CD4-positive, alpha-beta T cell treated with Interleukin-6 for 4 hours (primary cell): ENCODE measurements at places on chromosomes 16 and 17.

- no peak for DNase-seq
Measured at GRCh38 chr17:15307710-15308111, 33.7 kb downstream of the TEKT3 start.

DNA sequence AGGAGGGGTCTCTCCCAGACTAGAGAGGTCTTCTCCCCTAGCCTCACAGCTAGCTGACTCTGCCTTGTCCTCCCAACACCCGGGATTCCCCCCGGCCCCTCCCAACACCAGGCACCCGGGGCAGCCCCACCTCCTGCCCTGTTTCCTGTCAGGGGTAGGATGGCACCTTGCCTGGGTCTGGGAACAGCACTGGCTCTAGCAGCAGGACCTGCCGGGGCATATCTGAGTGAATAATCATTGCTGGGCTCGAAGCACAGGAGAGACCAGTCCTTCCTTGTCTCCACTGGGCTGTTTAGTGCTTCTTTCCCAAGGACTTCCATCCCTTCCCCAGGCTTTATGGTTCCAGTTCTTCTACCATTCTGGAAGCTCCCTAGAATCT is 25.7 kb downstream of the MINK1 start:
- no peak for DNase-seq

GRCh38 chr16:89899879-89900481 is 18.7 kb upstream of the MC1R start:
- no peak for DNase-seq

DNA sequence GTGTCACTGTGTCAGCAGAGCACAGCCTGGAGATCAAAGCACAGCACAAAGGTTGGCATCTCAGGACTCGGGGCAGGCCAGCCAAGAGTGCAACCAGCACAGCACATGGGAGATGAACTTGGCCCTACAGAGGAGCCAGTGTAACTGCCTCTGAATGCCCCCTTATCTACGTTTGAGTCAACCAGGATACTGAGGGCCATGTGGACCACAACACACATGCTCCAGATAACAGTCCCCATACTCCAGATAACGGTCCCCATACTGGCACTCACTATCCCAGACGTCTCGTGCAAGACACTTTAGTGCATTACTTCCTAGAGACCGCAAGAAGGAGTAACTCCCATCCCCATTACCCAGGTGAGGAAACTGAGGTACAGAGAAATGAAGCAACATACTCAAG is 88.2 kb downstream of the XYLT1 start:
- DNase-seq, result no peak

- no peak for DNase-seq
Measured at GRCh38 chr16:13148836-13149235, 247.4 kb downstream of the SHISA9 start.

GRCh38 chr17:2120586-2121335 is 65.9 kb downstream of the HIC1 start:
- no peak for DNase-seq

- DNase-seq, result no peak
Measured at GRCh38 chr17:82956146-82956725, 116.4 kb upstream of the ZNF750 start.

GRCh38 chr17:45009676-45010467 is 41.6 kb downstream of the DCAKD start:
- DNase-seq, result no peak

DNA sequence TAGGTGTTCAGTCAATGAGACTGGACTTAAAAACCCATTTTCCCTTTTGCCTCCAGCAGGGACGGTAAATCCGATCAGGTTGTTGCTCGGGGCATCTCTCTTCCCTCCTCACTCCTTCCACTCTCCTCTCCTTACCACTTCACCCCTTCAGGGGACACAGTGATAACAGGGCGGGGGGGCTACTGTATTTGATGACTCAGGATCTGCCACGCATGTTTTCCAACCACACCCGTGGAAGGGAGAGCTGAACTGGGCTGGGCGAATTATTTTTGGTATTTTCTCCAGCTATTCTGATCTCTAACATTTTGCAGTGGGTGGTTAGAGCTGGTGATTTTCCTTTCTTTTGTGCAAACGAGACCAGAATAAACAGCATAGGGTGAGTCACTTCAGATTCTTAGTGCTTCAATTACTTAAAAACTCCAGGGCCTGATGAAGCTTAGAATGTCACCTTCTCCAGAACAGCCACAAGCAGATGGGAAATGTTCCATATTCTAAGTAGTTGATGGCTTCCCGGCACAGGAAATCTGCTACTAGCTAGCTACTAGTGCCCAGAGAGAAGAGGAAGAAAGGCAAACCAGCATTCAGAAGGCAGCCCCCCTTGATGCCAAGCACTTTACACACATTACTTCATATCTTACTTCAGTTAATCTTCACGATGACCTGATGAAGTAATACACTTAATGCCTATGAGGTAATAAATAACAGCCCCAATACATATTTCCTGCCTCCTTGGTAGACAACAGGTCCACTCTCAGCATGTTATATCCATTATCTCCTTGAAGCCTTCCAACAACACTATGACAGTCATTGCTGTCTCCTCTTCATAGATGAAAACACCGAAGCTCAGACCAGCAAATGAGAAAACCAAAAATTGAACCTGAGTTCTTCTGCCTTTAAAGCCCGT is 74.1 kb downstream of the ASIC2 start:
- no peak for DNase-seq

DNA sequence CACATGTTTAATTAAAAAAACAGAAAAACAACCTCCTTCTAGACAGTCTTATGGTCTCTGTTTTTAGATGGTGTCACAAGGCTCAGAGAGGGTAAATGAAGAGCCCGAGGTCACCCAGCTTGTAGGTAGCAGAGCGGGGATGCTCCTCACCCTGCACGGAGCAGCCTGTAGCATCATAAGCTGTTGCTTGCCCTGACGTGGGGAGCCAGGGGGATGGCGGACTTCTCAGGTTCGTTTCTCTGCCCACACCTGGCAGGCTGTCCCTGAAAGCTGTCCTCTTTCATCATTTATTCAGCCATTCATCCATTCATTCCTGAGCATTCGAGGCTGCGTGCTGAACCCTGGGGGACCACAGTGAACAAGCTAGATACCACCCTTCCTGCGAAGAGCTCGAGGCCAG is 75.7 kb upstream of the KSR1 start:
- no peak for DNase-seq

- DNase-seq, result no peak
Measured at GRCh38 chr16:249431-249830, 14.8 kb downstream of the FAM234A start.

GRCh38 chr16:69514356-69514755 is 51.4 kb upstream of the NFAT5 start:
- no peak for DNase-seq
